SJSA1 (cell line): ENCODE measurements at places on chromosomes 4 and X. TPM values are rescaled to one million over a fixed set of nuclear protein-coding genes. Genes with fewer than 3 reads are reported as not detected.

The NMU gene
- total RNA-seq: not detected in 2 replicates

- no peak for DNase-seq
These were observed 200.2 kb downstream of the CLCN4 start for GRCh38 chrX:10356979-10357378.

GRCh38 chr4:82428526-82428968, 1.7 kb downstream of the HNRNPDL start:
- no peak for DNase-seq

The CLGN gene
- 3.6 and 7.0 TPM in 2 replicates for total RNA-seq

The DTHD1 gene
- not detected in 2 replicates for total RNA-seq

DNA sequence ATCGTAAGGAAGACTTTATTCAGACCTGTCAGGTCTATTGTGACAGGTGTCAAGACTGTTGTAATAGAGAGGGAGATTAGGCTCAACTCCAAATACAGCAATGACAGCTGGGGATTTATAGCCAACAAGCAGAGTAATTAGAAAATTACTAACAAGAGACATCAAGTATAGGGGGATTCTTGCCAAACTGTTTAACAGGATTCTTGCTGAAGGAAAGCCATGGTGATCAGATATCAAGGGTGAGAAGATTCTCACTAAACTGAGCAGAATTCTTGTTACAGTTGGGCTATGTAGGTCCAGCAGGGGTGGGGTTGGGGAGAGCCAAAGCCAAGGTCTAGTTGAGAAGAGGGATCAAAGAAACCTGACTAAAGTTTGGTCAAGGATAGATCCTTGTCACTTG, 461.0 kb upstream of the GALNT7 start:
- no peak for DNase-seq

The RAB40AL gene
- total RNA-seq: 0.18 TPM in 1 of 2 replicates, not detected in the other

DNA sequence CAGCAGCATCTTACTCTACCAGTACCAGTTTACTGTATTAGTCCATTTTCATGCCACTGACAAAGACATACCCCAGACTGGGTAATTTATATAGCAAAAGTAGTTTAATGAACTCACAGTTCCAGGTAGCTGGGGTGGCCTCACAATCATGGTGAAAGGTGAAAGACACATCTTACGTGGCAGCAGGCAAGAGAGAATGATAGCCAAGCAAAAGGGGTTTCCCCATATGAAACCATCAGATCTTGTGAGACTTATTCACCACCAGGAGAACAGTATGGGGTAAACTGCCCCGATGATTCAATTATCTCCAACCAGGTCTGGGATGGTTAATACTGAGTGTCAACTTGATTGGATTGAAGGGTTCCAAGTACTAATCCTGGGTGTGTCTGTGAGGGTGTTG, 69.3 kb downstream of the YIPF6 start:
- DNase-seq: no peak

The FHIP1A gene
- 0.53 and 3.0 TPM in 2 replicates for total RNA-seq

The AADAT gene
- total RNA-seq: 7.7 and 8.7 TPM in 2 replicates

- DNase-seq: no peak
These were observed 44.2 kb upstream of the SPRY1 start for GRCh38 chr4:123352240-123352945.

DNA sequence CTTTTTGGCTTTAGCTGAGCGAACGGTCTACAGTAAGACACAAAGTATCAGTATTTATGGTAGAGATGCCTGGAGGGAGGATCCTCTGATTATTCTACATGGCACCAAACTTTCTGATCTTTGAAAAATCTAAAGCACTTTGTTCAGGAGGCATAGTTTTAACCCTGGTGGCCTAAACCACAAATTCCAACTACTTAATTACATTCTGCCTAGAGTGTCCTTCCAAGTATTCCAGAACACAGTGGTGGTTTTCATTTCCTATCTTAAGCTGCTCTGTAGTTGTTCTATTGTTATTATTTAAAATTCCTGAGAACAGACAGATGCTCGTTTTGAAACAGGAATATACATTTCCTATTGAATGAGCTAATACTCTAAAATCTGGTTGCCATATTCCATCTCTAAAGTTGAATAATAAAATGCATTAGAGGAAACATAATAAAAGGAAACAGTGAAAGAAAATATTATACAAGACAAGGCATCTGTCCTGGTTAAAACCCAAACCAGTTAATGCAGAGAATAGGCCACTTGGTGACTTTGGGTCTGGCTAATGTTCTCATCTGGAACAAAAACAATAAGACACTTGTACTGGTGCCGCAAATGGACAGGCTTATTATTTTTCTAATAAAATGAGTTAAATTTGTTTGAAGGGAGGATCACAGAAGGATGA, 657.4 kb downstream of the SPRY1 start:
- peak; percentile 87 for DNase-seq

- no peak for DNase-seq
These were observed 178.4 kb upstream of the NWD2 start for GRCh38 chr4:37066159-37066558.

The ATP2B3 gene
- total RNA-seq: not detected in 2 replicates

DNA sequence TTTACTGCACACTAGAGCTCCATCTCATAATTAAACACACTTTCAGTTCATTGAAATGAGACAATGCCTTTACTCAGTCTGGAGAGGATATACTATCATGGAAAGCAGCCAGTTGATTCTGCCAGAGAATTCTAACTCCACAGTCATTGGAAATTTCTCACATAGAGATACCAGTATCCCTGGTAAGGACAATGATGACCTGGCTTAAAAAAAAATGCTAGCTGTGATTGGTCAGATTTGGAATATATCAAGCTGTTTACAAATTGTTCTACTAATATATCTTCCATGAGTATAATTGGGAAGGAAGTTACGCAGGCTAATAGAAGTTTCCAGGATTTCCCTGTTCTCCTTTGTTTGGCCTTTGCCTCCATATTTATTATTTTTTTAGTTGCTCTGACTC, 34.5 kb upstream of the TLL1 start:
- no peak for DNase-seq

The SORBS2 gene
- total RNA-seq: 9.0 and 17.4 TPM in 2 replicates

- DNase-seq: no peak
These were observed 7.0 kb downstream of the APBB2 start for GRCh38 chr4:41207291-41207831.

GRCh38 chr4:80029364-80029763, 43.7 kb downstream of the ANTXR2 start:
- no peak for DNase-seq

GRCh38 chr4:794900-795725, 30.8 kb downstream of the CPLX1 start:
- DNase-seq: no peak

DNA sequence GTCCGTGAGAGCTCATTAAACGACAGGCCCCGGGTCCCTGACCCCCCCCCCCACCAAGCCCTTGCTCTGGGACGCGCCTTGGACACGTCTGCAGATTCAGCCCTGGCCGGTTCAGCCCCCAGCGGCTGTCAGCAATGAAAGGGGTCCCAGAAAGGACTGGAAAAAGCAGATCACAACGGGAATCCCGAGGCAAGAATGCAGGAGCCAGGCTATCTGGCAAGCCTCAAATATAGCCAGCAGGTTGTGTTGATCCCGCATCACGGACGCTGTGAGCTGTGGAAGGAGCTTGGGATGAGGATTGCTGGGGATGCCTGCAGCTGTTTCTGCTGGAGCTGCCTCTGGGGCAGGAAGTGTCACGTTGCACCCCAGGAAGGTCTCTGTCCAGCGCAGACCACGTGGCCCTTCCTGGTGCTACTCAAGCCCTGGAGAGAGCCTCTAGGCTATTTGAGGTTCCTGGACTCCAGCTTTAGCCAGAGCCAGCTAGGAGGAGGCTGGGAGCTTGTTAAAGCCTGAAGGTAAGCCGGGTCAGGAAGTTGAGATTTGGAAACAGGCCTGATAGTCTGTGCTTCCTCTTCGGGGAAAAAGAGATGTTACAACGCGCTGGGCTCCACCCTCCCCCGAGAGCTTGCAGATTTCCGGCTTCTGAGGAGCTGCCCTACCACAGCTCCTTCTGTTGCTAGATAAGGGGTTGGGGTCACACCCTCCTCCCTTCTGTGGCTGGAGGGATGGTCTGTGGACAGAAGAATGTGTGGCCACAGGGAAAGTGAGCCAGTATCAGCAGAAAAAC, 19.3 kb upstream of the CSF2RA start:
- DNase-seq: no peak
